Fibroblast of skin of abdomen (primary cell): ENCODE measurements at places on chromosomes 5 and 9.

- no peak for DNase-seq
These were observed 485.4 kb downstream of the ZNF608 start for GRCh38 chr5:124260921-124261515.

DNA sequence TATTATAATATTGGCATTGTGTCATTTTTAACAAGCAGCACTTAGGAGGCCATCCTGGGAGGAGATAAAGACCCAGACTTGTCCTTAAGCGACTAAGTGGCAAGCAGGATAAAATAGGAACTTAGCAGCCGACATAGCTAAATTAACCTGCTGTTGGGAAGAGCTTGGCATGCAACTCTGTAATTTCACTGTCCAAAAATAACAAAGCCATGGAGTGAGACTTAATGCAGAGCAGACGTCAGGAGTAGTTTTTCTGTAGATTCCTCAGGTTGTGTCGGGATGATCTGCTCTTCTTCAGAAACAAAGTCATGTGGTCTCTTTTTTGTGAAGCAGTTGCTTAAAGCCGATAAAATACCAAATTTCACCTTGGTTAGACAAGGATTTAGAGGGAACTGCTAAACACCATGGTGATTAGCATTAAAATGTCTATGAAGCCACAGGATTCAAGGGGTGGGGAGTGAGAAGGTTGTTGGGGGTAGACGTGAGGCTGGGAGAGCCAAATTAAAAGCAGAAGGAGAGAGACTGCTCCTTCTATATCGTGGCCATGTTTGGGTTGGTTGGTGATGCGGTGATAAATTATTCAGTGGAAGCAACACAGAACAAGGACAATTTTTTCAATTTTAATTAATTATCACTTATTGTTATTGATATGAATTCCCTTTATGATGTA, 303.0 kb downstream of the CSNK1G3 start:
- DNase-seq = peak; percentile 73

DNA sequence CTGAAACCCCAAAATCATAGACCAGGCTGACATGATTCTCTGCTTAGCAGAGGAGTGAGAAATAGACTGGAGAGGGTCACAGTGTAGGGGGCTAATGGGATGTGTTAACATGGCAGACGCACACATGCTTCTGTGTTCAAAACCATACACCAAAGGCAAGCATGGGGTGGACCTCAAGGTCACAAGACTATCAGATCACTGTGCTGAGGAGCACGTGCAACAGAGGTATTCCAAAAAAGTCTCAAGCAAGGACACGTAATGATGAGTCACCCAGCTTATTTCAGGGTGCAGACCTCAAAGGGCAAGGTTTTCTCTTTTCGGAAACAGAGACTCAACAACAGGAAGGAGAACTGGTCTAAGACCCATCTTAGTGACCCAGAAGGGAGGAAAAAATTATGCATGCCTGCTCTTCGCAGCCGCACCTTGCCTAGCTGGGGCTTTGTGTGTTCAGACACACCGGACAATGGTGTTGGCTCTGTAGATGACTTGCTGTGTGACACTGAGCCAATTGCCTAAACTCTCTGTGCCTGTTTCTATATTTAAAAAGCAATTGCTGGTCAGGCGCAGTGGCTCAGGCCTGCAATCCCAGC, 20.3 kb downstream of the WHRN start:
- peak; percentile 42 for DNase-seq

DNA sequence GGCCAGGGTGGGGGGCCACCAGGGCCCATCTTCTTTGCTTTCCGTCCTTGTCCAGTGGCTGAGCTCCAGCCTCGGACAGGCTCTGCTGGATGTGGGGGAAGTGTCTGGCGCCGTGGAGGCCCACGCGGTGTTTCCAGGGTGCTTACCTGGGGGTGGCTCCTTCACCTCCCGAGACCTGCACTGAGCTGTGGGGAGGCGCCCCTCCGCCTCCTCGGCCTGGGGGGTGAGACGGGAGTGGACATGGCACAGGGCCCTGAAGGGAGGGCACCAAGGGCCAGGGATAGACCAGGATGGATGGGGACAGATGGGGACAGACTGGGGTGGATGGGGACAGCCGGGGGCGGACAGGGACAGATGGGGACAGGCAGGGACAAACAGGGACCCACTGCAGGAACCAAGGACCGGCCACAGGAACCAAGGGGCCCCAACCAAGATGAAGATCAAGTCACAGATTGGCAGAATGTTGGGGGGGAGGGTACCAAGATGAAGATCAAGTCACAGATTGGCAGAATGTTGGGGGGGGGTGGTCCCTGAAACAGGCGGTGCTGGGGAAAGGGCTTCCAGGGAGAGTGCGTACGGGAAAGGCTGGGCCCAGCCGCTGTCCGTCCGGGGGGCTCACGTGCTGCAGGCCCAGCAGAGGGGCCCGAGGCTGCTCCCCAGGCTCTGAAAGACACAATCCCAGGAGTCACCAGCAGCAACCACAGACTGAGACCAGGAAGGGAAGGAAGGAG, 13.3 kb upstream of the QSOX2 start:
- no peak for DNase-seq

DNA sequence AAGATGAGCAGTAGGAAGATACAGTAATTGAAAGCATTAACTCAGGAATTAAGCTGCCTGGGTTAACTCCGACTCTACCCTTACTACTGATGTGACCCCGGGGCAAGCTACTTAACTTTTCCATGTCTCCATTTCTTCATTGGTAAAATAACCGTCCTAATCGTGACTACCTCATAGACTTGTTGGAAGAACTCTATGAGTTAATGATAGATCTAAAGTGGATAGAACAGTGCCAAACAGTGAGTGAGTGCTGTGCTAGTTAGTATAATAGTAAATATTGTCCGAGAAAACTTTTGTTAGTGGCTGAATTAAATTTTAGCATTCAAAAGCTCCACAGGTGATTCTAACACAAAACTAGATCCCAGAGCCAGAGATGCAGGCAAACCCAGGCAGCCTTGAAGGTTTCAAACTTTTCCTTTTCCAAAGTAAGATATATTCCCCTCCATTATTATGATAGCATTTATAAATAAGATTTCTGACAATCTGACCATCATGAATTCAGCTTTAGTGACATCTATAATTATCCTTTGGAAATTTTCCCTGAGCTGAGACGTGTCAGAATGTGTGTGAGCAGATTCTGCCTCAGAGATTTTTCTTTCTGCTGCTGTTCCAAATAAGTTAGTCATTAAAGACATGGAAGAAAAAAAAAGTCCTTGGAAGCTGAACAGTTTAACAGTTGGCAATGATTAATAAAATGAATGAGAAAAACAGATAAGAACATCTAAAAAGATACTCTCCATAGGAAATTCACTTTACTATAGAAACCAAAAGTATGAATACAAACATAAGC, 369.5 kb downstream of the PRELID2 start:
- no peak for DNase-seq
